NCI-H82 (cell line): ENCODE measurements at places on chromosomes 5 and 9.

DNA sequence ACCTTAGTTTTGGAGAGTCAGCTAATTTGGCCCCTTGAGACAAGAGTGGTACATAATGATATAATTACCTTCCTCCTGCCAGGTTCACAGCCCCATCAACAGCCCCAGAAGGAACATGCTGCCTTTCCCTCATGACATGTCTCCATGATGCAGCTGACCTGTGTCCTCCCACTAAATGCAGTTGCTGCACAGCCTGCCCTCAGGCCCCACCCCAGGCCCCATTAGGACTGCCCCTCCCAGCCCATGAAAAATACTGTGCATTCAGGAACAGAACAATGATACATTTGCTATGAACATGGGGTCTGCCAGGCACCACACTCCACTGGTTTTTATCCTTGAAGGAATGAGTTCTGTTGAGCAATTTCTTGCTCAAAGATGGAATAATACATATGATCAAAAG is 176.4 kb downstream of the C5orf15 start:
- DNase-seq = no peak

DNA sequence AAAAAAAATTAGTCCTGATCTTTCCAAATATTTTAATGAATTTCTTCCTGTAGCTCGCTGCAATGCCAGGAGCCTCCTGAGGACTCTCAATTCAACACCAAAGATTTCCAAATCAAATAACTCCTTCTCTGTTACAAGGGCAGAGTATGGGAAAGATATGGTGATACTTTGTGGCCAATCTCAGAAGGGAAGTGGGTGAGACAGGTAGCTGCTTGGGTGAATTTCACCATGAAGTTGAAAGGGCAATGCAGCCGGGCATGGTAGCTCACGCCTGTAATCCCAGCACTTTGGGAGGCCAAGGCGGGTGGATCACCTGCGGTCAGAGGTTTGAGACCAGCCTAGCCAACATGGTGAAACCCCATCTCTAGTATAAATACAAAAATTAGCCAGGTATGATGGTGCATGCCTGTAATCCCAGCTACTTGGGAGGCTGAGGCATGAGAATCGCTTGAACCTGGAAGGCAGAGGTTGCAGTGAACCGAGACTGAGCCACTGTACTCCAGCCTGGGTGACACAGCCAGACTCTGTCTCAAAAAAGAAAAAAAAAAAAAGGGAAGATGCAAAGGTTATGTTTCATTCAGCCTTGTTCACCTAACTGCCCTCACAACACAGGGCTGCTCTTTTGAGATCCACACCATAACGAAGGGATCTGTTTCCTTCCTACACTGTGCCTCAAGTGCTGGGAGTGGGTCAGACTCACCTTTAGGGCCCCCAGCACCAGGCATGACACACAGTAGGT is 58.6 kb downstream of the PTPN3 start:
- DNase-seq = no peak

DNA sequence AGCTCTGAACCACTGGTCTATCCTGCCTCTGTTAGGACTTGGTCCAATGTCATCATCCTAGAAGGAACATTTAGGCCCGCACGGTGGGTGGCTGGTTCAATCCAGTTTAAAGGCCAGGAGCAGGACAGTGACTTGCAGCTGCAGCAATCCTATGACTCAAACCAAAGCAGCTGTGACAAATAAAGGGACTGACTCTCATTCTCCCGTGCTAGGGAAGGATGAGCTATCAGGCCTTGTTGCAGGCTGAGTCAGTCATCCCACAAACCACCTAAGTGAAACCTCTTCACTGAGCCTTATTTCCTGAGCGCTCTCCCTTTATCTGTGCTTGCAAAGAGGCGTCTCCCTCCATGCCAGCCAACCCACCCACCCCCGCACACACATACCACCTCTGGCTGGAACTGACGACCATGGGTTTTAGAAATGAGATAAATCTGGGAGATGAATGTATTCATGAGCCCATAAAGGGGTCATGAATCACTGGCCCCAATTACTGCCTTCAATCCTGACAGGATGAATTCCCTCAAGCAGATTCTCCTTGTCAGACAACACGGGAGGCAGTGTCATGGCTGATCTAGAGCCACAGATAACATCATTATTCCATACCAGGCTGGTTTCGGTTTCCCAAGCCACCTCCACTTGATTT is 93.4 kb downstream of the KCNIP1 start:
- DNase-seq = no peak

GRCh38 chr5:111225926-111226325 is 1.7 kb downstream of the CAMK4 start:
- DNase-seq = no peak

DNA sequence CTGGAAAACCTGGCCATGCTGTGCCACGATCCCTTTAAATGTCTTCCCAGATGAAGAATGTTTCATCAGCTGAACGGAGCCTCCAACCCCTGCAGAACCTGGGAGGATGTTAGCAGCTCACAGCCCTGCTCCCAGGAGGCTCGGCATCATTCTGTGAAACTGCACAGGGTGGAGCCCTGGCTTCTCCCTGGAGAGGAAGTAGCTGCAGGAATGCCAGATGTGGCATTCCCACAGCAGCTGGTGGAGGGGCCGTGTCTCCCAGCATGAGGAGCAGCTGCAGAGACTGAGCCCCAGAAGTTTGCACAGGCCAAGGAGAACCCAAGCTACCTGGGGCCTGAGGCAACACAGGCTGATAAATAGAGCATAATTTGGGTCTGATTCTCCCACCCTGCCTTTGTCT is 165.8 kb upstream of the MAP3K1 start:
- no peak for DNase-seq

DNA sequence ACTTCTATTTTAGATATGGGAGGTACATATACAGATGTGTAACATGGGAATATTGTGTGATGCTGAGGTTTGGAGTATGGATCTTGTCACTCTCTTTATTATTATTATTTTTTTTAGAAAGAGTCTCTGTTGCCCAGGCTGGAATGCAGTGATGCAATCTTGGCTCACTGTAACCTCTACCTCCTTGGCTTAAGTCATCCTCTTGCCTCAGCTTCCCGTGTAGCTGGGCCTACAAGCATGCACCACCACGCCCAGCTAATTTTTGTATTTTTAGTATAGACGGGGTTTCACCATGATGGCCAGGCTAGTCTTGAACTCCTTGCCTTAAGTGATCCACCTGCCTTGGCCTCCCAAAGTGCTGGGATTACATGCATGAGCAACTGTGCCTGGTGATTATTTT is 138.4 kb upstream of the SLC28A3 start:
- DNase-seq = no peak

DNA sequence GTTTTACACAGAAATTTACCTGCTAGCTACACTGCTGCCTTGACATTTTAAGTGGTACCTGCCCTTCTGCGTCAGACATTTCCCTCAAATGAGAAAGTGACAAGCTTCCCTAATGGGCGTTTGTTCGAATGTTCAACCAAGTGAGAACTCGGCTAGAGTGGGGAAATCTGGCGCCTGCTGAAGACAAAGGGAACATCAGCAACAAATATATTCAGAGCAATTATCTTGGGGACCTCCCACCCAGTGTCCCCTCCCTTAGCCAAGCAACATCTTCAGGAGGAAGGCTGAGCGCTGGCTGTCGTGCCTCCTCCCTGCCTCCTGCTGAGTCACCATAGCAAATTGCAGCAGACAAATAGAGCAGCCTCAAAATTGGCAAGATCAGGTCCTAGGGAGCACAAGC is 57.1 kb downstream of the MFAP3 start:
- DNase-seq = no peak

DNA sequence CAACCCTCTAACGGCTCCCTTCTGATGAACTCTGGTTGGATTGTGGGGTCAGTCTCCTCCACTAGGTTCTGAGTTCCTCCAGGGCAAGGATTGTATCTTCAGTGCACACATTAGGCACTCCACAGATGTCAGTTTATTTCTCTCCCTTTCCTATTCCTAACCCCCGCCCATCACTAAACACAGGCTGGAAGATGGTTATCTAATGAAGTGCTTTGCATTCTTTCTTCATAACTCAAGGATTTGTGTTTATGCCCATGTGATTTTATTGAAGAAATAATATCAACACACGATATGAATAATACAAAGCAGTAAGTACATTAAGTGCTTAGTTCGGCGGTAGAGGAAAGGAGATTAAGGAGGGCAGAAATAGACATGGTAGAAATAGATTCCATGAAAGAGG is 4.4 kb upstream of the CREBRF start:
- DNase-seq = peak; percentile 38

- no peak for DNase-seq
These were observed 459.5 kb downstream of the TLR4 start for GRCh38 chr9:118163751-118164150.

- DNase-seq = no peak
These were observed 34.2 kb upstream of the IL7R start for GRCh38 chr5:35822511-35822910.

GRCh38 chr5:121031491-121031890 is 567.4 kb downstream of the PRR16 start:
- DNase-seq = no peak

- peak; percentile 70 for DNase-seq
These were observed 6.7 kb upstream of the ANKRD18B start for GRCh38 chr9:33517373-33517772.

- no peak for DNase-seq
These were observed 365.2 kb downstream of the GADD45G start for GRCh38 chr9:89969881-89970639.

DNA sequence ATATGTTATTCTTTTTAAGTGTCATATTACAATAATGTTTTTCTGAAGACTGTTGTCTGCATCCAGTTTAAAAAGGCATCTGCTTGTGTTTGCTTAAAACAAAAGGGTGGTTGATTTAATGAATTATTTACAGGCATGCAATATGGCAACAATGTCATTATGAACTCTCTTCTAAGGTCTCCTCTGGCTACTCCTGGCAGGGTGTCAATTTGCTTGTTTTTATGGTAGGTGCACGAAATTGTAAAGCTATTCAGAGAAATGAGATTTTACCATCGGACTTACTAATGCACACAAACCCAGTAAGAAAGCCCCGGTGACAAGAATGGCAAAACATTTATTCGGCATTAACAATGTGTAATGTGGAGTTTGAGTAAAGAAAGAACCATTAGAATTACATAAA is 539.8 kb upstream of the ZNF608 start:
- no peak for DNase-seq

DNA sequence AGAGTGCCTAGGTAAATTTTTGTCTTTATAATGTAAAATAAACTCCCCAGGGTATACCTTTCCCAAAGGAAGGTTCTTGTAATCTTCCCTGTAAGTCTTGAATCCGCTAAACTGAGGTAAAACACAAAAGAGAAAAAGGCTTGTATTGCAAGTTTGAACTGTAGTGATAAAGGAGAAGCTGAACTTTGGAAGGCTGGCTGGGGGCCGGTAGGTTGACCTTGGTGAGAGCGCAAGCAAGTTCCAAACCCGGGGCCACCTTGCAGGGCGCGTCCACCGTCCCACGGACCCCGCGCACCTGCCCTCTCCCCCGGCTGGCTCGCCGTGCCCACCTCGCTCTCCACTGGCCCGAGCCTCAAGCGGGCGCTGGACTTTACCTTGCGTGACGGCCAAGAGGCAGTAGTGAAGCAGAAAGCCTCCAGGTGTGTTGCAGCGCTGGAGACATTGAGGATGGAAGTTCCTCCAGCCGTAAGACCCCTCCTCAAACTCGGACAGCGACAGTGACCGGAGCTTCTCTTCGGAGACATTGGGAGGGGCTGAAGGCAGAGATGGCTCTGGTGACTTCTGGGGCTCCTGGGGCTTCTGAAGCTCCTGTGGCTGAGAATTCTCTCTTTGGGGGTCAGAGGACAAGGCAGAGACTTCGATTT is 428 bp downstream of the SLCO4C1 start:
- DNase-seq = no peak

GRCh38 chr5:110832683-110833082 is 93.9 kb downstream of the SLC25A46 start:
- no peak for DNase-seq

- DNase-seq = no peak
These were observed 220.5 kb upstream of the ADRA1B start for GRCh38 chr5:159695741-159696294.

GRCh38 chr9:36132086-36132485 is 4.4 kb upstream of the GLIPR2 start:
- no peak for DNase-seq

DNA sequence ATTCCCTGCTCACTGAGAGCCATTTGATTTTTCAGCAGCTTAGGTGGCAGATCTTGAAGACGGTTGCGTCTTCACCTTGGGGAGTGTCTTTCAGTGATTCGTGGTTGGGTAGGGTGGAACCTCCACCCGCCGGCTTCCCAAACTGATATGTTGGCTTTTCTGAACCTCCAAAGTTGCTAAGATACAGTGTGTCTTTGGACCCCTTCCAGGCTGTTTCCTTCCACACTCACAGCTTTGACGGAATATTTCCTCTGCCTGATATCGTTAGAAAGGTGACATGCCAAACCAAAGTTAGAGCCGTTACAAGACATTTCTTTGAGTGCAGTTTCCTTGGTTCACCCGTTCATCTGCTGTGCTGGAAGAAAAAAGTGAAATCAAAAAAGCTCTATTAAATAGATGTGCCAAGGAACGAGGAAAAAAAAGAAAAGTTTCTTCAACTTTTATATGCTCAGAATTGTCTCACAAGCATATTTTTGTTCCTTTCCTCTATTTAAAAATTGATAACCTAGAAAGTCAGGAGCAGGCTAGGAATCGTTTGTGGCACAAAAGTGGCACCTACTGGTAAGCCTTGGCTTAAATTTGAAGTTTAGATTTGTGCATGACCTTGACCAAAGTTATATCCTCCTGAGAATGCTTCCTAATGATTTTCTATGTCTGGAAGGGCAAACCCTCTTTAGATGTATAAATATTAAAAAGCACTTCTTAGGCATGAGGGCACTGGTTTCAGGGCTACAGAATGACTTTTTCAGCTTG is 270.7 kb upstream of the WWC1 start:
- DNase-seq = no peak

- DNase-seq = no peak
These were observed 35.8 kb upstream of the MAMDC2 start for GRCh38 chr9:70007831-70008230.

DNA sequence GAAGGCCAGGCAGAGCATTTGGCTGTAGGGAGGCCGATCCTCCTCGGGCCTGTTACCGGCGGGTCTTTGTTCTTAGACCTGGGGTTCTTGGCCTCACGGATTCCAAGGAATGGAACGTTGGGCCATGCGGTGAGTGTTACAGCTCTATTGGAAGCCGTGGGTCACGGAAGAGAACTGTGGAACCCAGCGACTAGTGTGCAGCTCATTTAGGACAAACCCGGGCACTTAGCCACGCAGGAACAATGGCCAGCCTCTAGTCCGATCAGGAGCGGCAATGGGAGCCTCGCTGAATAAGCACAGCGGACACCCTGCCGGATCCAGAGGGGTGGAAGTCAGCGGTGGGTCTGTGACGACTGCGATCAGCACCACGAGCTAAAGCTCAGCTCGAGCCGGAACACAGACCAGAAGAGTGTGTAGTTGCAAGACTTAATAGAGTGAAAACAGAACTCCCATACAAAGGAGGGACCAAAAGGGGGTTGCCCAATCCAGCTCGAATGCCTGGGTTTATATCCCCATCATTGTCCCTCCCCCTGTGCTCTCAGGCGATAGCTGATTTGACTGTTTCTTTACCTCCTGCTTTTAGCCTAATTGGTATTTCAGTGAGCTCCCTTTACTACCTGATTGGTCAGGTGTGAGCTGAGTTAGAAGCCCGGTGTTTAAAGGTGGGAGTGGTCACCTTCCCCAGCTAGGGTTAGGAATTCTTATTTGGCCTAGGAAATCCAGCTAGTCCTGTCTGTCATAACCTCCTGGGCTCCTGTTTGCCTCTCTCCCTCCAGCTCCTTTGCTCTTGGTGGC is 53.7 kb upstream of the RPL26L1 start:
- no peak for DNase-seq

- DNase-seq = no peak
These were observed 181.9 kb upstream of the SEMA6A start for GRCh38 chr5:116756531-116756930.
